ENCODE measurements at places on chromosomes 2 and 18.

DNA sequence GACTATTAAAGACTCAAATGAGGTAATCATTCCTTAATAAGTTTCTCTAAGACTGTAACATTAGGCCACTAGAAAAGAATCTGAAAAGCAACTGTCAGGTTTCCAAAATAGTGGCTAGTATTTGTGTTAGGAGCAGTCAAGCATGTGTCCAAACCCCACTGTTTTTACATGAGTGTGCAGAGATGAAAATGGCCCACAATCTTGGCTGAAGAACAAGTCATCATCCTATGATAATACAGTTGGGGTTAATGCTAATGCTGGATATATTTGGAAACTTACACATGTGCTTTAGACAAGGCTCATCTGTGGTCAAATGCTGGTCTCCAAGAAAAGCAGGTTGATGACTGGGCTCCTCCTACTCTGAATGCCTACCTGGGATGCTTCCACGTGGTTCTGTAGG, 73.6 kb downstream of the MAIP1 start:
- no peak for DNase-seq

- no peak for DNase-seq
Observed at GRCh38 chr2:7748717-7749415, 831.7 kb downstream of the RNF144A start.

GRCh38 chr2:50443868-50444630, 587.9 kb downstream of the NRXN1 start:
- no peak for DNase-seq

GRCh38 chr2:159873258-159873657, 75.2 kb upstream of the CD302 start:
- DNase-seq: no peak

GRCh38 chr2:2318949-2319348, 12.1 kb downstream of the MYT1L start:
- no peak for DNase-seq

- DNase-seq: no peak
Observed at GRCh38 chr2:17827316-17827715, 11.1 kb downstream of the MSGN1 start.

- DNase-seq: no peak
Observed at GRCh38 chr2:127037476-127037875, 69.5 kb downstream of the BIN1 start.

DNA sequence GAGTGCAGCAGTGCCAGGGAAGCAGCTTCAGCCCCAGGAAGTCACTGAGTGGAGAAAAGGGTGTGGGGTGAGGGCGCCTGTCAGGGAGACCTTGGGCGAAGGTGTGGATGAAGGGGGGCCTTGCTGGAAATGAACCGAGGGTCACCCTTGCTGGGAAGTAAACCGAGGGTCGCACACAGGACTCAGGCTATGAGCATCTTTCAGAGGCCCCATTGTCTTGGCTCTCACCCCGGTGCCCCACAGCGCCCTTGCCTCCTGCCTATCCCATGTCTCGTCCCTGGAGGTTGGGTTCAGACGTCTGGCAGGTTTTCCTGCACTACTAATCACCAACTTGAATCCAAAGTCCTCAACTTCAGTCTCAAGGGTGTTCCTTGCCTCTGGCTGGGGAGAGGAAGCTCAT, 122.8 kb upstream of the PXDN start:
- DNase-seq: no peak

DNA sequence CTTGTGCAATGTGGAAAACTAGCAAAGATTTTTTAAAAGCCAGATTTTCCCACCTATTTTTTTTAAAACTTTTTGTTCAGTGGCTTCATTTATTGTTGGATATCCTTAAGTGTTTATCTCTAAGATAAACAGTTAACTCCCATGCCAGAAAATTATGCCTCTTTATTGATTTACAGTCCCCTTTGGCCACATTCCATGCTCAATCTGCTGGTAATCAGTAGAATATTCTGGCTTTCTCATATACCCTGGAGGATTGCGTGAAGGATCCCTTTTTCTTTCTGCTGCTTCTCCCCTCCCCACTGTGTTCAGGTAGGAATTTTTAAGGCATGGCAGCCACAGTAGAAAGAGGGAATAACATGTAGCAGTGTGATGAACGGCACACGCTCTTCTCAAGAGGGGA, 2.6 kb downstream of the GRHL1 start:
- DNase-seq: no peak

- DNase-seq: no peak
Observed at GRCh38 chr2:86249579-86250391, 50.5 kb downstream of the MRPL35 start.

DNA sequence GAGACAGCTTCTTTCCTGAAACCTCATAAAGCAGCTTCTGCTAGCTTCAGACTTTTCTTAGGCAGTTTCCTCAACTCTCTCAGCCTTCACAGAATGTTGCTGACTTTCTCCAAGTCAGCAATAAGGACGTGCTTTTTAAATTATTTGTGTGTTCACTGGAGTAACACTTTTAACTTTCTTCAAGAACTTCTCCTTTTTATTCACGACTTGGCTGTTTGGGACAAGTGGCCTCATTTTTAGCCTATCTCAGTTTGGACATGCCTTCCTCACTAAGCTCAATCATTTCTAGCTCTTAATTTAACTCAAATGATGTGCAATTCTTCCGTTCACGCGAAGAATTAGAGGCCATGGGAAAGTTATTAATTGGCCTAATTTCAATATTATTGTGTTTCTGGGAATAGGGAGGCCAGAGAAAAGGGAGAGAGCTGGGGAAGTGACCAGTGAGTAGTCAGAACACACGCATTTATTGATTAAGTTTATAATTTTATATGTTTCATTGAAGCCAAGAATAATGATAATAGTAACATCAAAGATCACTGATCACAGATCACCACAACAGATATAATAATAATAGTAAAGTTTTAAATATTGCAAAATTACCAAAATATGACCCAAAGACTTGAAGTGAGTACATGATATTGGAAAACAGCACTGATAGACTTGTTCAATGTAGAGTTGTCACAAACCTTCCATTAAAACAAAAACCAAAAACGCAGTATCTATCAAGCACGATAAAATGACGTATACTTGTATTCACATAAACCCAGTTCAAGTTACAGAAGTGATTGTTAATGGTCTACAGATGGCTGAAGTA, 4.8 kb downstream of the REG1A start:
- DNase-seq: no peak
